Stimulated activated CD4-positive, alpha-beta T cell treated with anti-CD3 and anti-CD28 coated beads, Interleukin-2, amount 100 ng/mL, for 4 hours (primary cell): ENCODE measurements at places on chromosomes 4 and X.

- no peak for DNase-seq
These were observed 97.7 kb upstream of the ACSL4 start for GRCh38 chrX:109830704-109831206.

GRCh38 chr4:90027565-90027964, 99.6 kb upstream of the CCSER1 start:
- DNase-seq: no peak

DNA sequence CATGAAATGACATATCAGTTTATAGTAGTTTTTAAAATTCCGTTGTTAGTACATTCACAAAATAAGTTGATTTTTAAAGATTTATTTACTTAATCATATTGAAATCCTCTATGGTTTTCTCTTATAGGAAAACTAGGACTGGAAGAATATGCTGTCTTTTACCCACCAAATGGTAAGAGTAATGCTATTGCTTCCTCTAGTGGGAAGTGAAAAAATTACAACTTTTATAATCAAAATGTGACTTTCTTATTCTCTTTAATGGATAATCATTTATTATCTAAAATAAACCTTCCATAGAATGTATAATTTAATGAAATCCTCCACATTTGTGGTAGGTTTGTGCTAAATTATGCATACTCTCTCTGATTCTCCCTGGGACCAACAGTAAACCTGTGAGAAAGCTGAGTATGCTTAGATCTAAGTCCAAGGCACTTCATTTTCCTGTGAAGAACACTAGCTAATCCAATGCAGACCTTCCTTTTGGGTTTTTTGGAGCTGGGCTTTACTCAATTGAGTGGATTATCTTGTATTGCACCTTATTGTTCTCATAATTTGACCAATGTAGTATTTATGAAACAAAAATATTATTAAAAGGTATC, 136.2 kb downstream of the TBC1D19 start:
- DNase-seq: no peak

DNA sequence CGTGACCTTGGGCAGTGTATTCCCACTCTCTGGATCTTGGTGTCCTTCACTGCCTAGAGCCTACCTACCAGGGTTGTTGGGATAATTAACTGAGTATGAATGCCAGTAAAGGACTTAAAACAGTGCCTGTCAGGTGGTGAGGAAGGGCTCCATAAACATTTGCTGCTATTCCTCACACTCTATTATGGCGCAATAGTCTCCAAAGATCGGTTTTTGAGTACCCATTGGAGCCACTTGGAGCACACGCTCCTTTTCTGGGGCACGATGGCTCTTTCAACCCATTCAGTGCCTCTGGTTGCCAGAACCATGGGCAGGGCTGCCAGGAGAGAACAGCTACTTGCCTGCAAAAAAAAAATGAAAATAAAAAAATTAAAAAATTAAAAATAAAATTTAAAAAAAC, 296.6 kb upstream of the PPARGC1A start:
- DNase-seq: no peak

GRCh38 chr4:142098900-142099545, 462.6 kb downstream of the IL15 start:
- no peak for DNase-seq

GRCh38 chr4:74658116-74658515, 136.2 kb downstream of the BTC start:
- no peak for DNase-seq

DNA sequence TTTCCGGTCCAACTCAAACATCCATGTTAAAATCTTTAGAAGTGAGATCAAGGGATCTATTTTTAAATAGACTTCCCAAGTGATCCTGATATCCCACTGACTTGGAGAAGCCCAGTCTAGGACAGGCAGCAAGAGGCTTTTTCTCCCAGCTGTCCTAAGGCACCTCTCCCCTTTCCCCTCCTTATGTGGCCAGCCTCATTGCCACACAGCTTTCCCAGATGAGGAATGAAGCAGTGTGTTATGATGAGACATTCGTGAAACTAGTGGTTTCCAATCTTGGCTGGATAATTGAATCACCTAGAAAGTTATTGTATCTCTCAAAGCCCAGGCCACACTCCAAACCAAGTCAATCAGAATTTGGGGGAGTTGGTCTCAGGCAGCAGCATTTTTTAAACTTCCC, 16.8 kb upstream of the HSD17B13 start:
- no peak for DNase-seq

GRCh38 chrX:81294101-81294500, 92.2 kb downstream of the SH3BGRL start:
- DNase-seq: no peak

DNA sequence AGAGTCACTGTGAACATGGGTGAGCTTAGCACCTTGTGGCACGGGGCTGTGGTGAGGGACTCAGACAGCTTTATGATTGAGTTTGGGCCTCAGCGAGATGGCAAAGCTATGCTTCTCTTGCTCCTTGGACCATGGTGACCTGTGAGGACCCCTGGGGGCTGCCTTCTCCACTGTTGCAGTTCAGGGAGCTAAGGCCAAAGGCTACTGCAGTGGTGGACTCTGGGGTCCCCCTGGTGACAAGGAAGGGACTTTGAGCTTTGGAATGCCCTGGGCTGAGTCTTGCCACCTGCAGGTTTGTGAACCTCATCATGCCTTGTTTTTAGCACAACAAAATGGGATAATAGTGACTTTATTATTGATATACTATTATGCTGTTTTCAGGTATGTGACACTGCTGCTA, 36.5 kb downstream of the TBL1X start:
- no peak for DNase-seq

DNA sequence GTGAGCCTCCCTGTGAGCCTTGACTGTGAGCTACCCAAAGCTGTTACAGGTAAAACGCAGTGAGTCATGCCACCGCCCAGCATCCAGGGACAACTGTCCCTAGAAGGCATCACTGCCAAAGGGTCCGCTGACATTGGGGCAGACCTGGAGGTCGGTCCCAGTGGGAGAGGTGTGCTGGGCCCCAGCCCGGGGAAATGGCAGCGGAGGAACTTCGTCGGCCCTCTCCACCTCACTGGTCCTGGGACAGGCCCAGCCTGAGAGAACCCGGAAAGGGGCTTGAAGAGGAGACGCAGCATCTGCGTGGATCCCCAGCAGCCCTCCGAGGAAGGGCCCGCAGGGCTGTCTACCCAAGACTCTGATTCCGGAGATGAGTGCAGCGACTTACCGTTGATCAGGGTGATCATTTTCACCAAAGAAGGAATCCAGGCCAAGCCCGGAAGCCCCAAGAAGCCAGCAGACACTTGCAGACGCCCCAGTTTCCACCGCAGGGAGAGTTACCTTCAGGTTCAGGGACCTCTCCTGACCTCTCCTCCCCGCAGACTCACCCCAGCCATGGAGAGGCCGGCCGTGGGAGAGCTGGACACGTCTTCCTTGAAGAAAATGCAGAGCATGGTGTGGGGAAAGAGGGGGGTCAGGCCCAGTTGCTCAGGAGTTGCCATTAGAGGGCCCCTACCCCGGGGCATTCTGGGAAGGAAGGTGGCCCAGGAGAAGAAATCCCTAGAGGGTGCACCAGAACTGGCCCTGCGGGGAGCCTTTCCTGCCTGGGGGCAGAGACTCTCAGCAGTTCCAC, 51.2 kb downstream of the CXorf49B start:
- no peak for DNase-seq

DNA sequence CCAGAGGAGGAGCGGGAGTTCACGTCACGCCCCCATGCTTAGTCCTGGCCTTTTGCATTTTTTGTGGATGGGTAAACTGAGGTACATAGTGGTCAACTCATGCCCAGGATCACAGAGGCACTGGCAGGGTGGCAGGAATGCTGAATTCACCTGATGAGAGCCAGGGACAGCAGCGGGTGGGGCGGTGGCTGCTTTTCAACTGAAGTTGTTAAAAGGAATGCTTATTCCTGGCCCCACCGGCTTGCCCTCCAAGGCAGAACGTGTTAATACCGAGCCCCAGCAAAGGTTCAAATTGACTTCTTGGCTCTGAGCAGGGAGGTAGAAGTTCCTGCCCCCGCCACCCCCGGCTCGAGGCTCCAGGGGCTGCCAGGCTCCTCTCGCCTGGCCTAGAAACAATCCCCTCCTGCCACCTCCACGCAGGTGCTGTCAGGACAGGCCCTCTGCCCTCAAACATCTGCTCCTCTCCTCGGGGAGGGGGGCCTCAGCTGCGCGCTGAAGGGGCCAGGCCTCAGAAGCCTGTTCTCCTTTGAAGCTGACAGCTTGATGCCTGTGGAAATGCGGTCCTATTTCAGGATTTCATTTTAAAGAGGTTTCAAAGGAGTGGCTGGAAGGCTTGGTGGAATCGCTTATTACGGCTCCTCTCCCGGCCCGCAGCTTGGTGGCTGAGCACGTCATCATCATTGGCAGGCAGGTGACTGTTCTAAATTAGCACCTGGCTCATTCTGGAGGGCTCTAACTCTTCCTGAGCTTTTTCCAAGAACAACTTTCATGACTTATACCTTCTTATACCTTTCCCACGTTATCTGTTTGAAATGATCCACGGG, 93.0 kb downstream of the PHKA2 start:
- DNase-seq: no peak

GRCh38 chrX:20454117-20454516, 187.4 kb upstream of the RPS6KA3 start:
- no peak for DNase-seq

GRCh38 chr4:148986951-148987350, 544.7 kb upstream of the NR3C2 start:
- no peak for DNase-seq

DNA sequence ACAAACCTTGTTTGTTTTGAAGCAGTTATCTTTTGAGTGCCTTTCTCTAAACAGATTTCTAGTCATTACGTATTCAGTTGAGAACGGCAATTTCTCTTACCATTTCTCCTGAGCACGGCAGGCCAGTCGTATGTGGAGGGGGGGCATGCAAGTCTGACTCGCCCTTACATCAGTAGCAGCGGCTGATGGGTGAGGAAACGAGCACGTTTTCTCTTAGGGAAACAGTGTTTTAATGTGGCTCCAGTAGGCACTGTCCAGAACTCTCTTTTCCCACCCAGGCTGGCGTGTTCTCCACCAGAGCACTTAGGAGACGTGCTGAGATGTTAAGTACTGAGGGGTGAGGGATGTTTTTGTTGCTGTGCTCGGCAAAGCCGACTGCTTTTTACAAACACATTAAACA, 240.5 kb downstream of the STIM2 start:
- DNase-seq: no peak

GRCh38 chr4:150569384-150569987, 12.5 kb upstream of the MAB21L2 start:
- no peak for DNase-seq

DNA sequence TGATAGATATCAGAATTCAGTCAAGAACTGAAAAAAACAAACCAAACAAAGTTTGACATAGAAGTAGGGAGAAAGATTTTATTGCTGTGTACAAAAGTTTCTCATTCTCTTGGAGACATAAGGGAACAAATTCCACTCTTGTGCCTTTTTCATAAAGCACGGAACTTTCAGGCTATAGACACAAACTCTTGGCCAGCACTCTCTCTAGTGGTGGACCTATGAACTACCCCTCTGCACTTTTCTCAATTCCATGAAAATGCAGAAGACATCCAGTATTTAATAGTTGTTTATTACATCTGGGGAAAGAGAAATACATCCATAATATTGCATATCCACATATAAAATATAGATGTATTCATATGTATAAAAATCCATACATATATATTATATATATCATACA, 291.6 kb upstream of the HS3ST1 start:
- no peak for DNase-seq
